Effector memory CD4-positive, alpha-beta T cell (primary cell): ENCODE measurements at places on chromosomes 3 and 15.

DNA sequence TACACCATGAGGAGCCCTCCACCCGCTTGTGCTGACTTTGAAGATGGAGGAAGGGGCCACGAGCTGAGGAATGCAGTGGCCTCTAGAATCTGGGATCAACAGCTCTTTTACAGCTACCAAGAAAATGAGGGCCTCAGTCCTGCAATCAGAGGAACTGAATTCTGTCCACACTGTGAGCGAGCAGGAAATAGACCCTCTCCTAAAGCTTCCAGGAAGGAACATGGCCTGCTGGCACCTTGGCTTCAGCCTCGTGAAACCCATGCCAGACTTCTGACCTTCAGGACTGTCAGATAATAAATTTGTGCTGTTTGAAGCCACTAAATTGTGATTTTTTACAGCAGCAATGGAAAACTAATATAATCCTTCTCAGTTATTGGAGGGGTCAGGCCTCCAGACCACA, 61.9 kb downstream of the RAB11A start:
- no peak for DNase-seq

DNA sequence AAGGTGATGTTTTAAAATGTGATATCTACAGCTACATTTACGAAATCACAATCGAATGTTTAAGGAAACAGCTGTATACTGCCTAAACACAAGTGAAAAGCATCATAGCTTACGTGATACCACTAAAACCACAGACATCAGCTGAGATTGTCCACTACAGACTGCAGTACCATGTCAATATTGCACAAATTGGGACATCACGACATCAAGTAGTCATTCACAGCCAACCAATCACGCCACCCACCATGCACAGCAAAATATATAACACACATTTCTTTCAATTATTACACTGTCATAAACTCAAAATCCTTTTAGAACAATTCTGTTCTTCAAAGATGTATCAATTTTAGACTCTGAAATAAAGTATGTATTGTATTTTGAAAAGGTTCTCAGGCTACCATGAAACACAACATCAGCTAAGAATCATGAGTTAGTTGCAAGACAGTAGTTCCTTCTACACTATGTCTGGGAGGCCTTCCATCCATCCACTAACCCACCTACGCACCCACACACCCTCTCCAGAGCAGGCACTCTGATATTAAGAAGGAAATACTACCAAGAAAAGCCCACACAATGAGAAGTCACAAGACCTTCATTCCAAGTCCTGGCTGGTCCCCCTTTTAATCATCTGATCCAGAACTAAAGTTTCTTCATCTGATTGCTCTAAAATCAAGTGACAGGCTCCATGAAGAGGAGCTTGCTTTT, 3.1 kb downstream of the DMXL2 start:
- no peak for DNase-seq

GRCh38 chr15:57550640-57551039, 41.1 kb upstream of the MYZAP start:
- DNase-seq = no peak

DNA sequence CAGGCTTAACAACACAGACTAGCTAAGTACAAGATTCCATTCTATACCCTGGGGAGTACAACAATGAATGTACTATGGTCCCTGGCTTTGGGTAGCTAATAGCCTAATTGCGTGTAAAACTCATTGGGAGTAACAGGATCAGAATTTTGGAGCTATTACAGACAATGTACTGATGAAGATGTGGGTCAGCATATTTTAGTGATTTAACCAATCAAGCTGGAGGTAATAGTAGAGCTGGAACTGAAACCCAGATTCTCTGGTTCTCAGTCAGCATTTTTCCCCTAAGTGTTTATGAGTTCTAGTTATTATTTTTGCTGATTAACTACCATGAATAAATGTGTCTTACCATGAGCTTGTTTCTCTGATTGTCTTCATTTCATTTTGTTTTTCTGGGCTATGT, 578.7 kb downstream of the NLGN1 start:
- no peak for DNase-seq

GRCh38 chr3:125605756-125606155, 10.5 kb upstream of the OSBPL11 start:
- no peak for DNase-seq

- no peak for DNase-seq
Measured at GRCh38 chr15:29139072-29139471, 130.6 kb downstream of the NSMCE3 start.

- no peak for DNase-seq
Measured at GRCh38 chr15:82043796-82044372, 1.9 kb downstream of the MEX3B start.

DNA sequence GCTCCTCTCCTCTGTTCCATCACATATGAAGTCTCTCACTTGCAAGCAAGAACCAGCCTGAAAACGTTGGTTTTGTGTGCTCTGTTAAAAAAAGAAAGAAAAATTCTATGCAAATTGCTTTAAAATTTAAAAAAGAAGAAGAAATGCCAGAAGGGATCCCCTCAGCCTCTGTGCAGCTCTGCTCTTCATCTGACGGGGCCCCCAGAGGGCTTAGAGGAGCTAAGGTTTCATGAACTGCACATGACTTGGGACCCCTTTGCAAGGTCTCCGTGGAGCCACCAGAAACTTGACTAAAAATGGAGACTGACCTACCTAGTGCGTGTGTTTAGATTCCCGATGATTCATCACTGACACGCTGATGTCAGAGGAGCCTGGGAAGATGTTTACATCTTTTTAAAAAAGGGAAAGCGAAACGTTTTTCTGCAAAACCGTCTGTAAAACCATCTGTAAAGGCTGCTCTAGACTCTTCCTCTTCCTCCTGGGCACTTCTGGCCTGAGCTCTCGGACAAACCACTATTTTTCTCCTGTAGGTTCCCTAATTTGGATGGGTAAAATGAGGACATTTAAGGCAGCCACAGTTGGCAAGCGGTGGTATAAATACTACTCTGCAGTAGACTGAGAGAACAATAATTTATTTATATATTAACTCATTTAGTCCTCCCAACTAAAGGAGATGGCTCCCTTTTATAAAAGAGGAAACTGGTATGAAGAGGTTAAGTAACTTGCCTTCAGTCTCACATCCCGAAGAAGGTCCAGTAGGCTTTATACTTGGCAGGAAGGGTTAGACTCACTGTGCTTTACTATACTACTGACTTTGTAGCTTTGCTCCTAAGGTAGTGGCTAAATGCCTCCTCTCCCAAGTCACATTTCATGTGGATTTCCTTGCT, 67.2 kb upstream of the POLG start:
- DNase-seq = no peak

DNA sequence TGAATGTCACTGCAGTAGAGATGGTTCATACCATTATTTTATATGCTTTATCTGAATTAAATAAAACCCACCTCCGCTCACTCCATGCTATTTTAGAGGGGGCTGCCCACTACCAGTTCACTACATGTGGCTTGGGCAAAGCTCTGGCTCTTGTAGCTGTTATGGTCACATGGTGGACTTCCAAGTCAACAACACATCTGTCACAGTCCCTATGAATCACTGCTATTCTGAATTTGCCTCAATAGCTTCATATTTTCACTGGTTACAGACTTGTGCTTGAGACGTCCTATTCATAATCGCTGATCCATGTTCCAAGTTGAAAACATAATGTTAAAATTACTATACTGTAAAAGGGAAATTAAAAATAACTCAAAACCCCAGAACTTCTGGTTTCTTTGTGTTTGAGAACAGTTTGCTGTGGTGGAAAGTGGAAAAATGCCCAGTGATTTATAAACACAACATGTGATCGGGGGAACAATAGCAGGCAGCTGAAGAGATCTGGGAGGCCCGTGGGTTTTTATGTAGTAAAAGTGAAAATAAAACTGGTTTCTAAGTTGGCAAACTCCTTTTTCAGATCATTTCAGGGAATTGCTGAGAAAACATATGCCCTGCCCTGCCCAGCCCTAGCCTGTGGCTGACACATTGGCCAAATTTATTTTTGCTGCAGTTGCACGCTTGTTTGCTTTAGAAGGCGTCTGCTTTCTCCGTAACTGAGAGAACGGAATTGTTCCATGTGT, 128.8 kb upstream of the PRR23C start:
- no peak for DNase-seq

GRCh38 chr3:61631108-61631769, 69.9 kb downstream of the PTPRG start:
- no peak for DNase-seq

- DNase-seq = no peak
Measured at GRCh38 chr3:4320096-4320911, 17.1 kb downstream of the SETMAR start.

GRCh38 chr15:72289597-72290325, 17.4 kb upstream of the PARP6 start:
- no peak for DNase-seq

- DNase-seq = no peak
Measured at GRCh38 chr15:56672721-56673120, 60.6 kb downstream of the ZNF280D start.

DNA sequence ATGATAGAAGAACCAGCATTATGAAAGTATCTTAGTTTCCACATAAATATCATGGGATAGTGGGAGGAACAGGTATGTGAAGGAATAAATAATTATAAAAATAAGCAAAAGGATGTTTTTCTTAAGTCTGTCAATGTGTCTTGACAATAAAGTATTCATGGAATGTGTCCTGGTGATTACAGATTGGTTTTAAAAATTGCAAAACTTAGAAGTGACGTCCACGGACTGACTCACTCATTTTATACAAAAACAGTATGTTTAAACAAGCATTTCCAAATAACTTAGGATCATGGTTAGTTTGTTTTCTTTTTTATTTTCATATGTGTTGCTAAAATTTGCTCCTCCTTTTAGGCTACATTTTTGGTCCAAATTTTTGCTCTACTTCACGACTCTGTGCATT, 687.0 kb upstream of the NECTIN3 start:
- no peak for DNase-seq

DNA sequence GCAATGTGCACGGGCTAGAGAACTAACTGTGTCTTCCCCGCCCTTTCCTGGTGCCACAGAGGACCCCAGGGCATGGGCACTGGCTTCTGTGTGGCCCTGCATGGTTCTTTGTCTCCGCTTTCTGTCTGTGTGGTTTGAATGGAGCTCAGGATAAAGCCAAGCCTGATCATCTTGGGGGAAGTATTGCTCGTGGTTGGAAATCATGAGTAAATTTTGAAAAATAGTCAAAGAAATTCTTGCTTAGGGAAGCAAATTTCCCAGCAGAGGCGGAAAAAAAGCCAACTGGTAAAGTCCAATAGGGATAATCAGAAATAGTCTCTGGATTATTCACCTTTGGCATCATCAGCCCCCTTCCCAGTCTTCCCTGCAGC, 55.4 kb downstream of the MAGEF1 start:
- DNase-seq = no peak

- DNase-seq = no peak
Measured at GRCh38 chr3:173043757-173044156, 97.3 kb downstream of the SPATA16 start.

- no peak for DNase-seq
Measured at GRCh38 chr3:16255726-16256125, 9.0 kb downstream of the DPH3 start.
